ENCODE measurements at places on chromosomes 13 and 19.
A peak's percentile ranks its signal among the peaks of the same experiment; 100 is the strongest.

DNA sequence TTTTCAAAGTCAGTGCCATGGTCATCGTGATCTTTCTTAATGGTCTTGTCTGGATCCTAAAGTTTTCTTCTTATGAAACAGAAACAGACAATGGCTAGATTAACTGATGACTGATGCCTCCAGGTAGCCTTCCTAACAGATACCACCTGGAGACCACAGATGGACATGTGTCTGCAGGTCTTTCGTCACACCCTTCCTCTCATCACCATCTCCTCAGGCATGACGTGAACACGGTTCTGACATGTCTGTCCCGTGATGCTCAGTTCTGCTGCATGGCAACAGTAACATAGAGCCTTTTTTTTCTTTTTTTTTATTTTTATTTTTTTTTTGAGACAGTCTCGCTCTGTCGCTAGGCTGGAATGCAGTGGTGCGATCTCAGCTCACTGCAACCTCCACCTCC, 13.1 kb upstream of the LAMP1 start:
- no peak for DNase-seq

DNA sequence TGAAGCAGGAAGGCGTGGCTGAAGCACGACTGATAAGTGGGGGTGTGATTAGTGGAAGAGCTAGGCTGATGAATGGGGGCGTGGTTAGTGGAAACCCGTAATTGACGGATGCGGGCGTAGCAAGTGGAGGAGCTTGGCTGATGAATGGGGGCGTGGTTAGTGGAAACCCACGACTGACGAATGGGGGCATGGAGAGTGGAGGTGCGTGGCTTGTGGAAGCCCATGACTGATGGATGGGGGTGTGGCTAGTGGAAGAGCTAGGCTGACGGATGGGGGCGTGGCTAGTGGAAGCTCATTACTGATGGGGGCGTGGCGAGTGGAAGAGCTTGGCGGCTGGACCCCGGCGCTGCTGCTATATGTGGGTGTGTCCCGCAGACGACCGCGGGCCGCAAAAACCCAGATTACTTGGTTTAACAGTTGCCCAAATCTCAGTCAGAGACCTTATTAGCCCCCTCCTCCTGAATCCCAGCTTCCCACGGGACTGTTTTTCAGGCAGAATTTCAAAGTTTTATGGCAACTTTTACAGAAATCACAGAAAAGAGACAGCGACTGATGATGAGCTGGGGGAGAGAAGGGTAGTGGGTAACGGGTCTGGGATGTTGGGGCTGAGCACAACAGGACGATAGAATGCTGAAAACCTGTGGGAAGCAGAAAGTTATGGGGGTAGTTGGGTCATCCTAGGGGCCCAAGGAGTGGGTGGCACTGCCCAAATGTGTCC, 9.0 kb upstream of the MEIS3 start:
- peak; percentile 90 for DNase-seq

GRCh38 chr19:17183271-17183761, 31.8 kb upstream of the USE1 start:
- no peak for DNase-seq

DNA sequence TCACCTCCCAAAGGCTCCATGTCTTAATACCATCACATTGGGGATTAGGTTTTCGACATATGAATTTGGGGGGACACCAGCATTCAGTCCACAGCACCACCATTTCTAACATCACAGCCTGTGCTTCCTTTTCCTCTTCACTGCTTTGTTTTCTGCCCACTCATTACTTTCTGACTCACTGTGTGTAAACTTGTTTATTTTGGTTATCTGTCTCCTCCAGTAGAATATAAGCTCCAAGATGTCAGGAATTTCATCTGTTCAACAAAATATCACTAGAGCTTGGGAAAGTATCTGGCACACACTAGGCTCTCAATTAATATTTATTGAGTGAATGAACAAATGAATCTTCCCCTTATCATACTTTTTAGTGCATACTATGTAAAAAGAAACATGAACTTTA, 152.0 kb downstream of the NUFIP1 start:
- no peak for DNase-seq

GRCh38 chr13:113445791-113446487, 7.3 kb downstream of the ADPRHL1 start:
- peak; percentile 47 for DNase-seq

DNA sequence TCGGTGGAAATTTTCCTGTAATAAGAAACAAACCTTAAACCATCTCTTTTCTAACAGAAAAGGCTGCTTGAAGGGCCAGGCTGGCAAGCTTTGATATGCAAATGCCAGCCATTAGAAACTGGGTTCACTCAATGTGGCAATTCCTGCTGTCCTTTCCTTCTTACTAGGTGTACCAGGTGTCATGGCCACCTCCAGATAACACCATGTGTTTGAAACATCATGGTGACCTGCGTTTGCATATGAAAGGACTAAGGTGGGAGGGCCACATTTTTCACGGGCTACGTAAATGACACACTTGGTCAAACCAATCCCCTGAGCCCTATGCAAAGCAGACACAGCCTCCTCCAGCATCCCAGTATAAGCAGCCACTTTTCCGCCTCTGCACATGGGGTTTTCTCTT, 789.1 kb upstream of the SLITRK5 start:
- DNase-seq, result no peak

All from sciatic nerve (tissue), 2 donors.